ENCODE measurements at places on chromosomes 13 and 19.
A peak's percentile ranks its signal among the peaks of the same experiment; 100 is the strongest.

DNA sequence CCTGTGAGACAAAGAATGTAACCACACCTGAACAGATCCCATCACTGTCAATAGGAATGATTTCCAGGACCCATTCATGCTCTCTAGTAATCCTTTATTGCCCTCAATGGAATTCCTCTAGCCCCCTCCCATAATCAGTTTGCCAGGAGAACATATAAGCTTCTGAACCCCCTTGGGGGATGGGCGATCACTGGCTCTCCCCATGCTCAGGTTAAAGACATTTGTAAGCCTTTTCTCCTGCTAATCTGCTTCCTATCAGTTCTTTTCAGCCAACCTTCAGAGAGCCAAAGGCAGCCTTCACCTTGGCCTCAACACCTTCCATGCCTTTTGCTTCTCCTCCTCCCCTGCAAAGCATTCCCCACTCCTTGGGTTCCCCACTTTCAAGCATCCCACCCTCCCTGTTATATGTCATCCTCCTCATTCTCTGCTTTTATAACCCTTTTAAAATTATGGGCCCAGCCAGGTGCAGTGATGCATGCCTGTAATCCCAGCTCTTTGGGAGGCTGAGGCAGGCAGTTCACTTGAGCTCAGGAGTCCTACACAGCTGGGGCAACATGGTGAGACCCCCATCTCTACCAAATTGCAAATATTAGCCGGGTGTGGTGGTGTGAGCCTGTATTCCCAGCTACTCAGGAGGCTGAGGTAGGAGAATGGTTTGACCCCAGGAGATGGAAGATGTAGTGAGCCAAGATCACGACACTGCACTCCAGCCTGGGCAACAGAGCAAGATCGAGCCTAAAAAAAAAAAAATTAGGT is 12.4 kb downstream of the DPRX start:
- DNase-seq: no peak

GRCh38 chr19:39405958-39406655 is 540 bp upstream of the ZFP36 start:
- no peak for DNase-seq

DNA sequence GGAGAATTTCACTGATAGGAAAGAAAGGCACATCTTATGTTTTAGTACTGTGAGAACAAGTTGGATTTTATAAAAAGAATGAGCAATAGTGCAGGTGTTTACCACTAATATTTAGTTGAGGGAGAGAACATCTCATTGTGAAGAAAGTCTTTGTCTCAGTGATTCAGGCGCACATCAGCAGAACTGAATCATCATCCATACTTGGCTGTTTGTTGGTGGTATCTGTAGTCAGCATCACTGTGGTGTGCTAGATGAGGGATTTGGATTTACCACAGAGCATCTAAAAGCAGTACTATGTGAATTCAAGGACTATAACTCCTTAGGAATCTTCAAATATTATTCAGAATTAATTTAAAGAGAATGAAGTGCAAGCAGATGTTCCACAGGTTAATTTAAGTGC is 1380.5 kb upstream of the ATXN8OS start:
- DNase-seq: no peak

GRCh38 chr13:97226788-97227627 is 4.9 kb downstream of the MBNL2 start:
- no peak for DNase-seq

GRCh38 chr13:71712988-71713653 is 153.9 kb downstream of the DACH1 start:
- DNase-seq: peak; percentile 25

DNA sequence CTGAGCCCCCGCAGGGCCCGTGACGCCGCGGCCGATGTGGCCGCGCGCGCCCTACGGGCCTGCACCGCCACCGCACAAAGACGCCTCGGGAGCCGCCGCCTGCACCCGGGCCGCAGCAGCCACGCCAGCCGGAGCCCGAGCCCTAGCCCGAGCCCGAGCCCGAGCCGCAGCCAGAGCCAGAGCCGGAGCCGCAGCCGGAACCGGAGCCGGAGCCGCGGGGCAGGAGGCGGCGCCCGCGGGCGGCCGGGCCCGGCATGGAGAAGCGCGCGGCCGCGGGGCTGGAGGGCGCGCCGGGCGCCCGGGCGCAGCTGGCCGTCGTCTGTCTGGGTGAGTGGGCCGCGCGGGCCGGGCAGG is 379 bp downstream of the LRP3 start:
- DNase-seq: peak; percentile 63

DNA sequence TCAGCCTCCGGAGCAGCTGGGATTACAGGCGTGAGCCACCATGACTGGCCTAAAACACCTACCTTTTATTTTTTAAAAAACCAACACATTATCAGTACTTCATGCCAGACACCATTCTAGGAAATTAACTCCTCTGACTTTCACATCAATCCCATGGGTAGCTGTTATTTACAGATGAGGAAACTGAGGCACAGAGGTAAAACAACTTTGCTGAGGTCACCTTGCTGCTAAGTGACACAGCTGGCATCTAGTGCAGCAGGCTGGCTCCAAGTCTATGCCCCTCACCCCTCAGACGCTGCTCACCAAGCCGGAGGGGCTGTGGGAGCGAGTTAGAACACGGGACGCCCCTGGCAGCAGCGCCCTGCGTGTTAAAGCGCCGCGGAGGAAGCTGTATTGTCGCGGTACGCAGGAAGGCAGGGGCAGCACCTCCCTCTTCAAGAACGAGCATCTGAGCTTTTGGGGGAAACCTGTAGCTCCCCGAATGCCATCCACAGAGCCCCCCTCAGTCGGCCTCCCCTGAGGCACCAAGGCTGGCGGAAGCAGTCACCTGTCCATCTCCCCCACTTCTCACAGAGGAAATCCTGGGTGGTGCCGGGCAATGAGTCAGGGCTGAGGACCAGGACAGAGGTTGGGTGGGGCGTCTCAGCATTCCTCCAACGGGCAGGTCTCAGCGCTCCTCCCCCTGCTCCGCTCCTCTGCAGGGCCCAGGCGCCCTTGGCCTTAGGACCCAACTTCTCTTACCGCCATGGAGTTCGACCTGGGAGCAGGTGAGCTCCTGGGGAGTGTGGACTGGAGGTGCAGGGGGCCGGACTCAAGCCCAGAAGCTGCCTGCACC is at the start of gene C19orf33:
Gene C19orf33, plus strand, starts transcription at position 735 of the 835 bp plus-strand sequence. Its CDS starts 11 bp downstream, at position 746.
- peak; percentile 52 for DNase-seq

GRCh38 chr13:49669735-49670309 is 21.5 kb downstream of the EBPL start:
- no peak for DNase-seq

DNA sequence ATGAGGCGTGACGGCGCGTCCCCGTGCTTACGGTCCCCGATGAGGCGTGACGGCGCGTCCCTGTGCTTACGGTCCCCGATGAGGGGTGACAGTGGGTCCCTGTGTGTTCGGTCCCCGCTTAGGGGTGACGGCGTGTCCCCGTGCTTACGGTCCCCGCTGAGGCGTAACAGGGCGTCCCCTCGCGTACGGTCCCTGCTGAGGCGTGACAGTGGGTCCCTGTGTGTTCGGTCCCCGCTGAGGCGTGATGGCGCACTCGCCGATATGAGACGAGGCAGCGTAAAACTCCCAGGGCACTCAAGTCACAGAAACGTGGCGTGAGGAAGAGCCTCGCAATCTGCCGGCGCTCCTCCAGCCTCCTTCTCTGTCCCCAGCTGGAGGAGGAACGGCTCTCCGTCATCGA is 20.9 kb downstream of the CFAP97D2 start:
- DNase-seq: no peak

GRCh38 chr13:99636728-99637353 is 135.6 kb downstream of the TM9SF2 start:
- DNase-seq: no peak

DNA sequence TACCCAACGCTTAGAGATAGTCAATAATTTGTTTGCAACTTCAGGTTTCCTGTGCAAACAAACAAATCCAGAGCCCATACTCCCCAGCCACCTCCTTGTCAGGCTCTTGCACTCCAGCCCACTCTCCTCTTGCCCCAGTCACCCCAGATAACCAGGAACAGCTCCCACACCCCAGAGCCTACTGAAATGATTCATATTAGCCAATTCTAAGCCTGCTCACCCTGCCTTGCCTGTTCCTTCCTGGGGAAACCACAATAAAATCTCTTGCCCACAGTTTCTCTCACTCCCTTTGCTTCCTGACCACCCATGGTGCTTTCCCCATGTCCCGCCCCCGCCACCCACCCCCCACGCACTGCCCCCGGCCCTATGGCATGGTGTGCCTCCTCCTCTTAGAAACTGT is 3.8 kb upstream of the ACTL9 start:
- no peak for DNase-seq

DNA sequence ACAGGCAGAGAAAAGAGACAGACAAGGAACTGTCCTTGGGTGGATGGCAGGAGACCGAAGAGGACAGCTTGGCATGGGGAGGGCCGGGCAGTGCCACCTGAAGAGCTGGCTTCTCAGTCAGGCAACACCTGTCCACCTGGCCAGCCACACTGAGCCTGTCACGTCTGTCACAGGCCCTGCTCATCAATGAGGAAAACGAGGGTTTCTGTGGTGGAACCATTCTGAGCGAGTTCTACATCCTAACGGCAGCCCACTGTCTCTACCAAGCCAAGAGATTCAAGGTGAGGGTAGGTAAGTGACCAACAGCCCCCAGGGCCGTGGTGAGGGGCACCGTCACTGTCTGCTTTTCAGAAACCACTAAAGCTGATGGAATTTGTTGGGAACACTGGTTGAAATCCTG is 11.2 kb upstream of the PROZ start:
- no peak for DNase-seq

GRCh38 chr19:38234615-38235014 is 10.6 kb upstream of the DPF1 start:
- DNase-seq: no peak

- DNase-seq: no peak
Observed at GRCh38 chr19:2795827-2796658, 10.7 kb downstream of the THOP1 start.

GRCh38 chr13:80101040-80101439 is 239.9 kb downstream of the SPRY2 start:
- DNase-seq: no peak

Measured in heart left ventricle (tissue), 16 donors.